ENCODE measurements at places on chromosomes 1 and 21. TPM values are rescaled to one million over a fixed set of nuclear protein-coding genes. Genes with fewer than 3 reads are reported as not detected.

The GCSAML gene
- total RNA-seq: not detected

The MINDY1 gene
- 9.8 TPM for total RNA-seq

The PTGFR gene
- 7.0 TPM for total RNA-seq

The B4GALT2 gene
- total RNA-seq: 110 TPM

The OR2M3 gene
- total RNA-seq: not detected

All from bronchus fibroblast of lung (primary cell).